ENCODE measurements at places on chromosomes 1 and 21.

GRCh38 chr21:43325968-43326715 is 100.8 kb downstream of the SIK1 start:
- DNase-seq = no peak

GRCh38 chr21:19608101-19608621 is 1204.6 kb upstream of the TMPRSS15 start:
- DNase-seq = no peak

GRCh38 chr1:180168786-180169639 is 14.3 kb downstream of the QSOX1 start:
- no peak for DNase-seq

DNA sequence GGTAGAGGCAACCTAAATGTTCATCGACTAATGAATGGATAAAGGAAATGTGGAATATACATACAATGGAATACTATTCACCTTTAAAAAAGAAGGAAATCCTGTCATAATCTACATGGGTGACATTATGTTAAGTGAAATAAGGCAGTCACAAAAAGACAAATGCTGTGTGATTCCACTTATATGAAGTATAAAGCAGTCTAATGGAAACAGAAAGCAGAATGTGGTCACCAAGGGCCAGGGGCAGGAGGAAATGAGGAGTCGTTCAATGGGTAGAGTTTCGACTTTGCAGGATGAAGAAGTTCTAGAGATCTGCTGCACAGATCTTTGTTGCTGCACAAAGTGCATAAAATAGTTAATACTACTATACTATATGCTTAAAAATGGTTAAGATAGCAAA is 7.8 kb downstream of the DIPK1A start:
- no peak for DNase-seq

- no peak for DNase-seq
These were observed 311.7 kb upstream of the LRRC7 start for GRCh38 chr1:69256036-69256435.

DNA sequence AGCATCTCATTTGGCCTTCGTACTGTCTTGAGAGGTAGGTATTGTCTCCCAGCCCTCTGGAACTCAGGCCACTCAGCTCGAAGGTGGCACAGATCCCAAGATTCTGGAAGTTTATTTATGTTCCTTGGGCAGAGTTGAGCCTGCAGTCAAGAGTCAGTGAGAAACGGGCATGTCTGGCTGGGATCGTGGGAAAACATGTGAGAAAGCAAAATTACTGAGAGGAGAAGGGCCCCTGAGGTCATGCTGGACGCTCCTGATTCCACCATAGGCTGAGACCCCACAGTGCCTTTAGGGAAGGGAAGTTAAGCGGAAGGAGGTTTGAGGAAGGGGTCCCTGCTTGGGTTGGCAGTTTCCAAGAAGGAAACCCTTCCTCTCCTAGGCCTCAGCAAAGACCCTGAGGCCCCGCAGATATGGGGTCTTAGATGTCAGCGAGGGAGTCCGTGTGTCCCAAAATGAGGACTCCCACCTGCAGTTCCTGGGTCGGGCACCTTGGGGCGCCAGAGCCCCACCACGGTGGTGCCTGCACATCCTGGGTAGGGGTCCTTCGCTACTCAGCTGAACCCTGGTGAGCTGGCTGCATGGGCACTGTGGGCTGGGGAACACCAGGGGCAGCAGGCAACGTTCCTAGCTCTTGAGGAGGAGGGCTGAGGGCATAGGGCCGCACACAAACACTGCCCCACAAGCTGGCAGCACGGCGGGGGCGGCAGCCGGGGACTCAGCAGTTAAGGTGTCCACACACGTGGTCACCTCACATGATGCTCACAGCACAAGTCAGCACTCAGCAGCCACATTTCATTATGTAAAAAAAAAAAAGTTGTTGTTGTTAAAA is 12.3 kb upstream of the SEMA4A start:
- no peak for DNase-seq

GRCh38 chr1:206960676-206961386 is 9.4 kb downstream of the FCAMR start:
- no peak for DNase-seq

DNA sequence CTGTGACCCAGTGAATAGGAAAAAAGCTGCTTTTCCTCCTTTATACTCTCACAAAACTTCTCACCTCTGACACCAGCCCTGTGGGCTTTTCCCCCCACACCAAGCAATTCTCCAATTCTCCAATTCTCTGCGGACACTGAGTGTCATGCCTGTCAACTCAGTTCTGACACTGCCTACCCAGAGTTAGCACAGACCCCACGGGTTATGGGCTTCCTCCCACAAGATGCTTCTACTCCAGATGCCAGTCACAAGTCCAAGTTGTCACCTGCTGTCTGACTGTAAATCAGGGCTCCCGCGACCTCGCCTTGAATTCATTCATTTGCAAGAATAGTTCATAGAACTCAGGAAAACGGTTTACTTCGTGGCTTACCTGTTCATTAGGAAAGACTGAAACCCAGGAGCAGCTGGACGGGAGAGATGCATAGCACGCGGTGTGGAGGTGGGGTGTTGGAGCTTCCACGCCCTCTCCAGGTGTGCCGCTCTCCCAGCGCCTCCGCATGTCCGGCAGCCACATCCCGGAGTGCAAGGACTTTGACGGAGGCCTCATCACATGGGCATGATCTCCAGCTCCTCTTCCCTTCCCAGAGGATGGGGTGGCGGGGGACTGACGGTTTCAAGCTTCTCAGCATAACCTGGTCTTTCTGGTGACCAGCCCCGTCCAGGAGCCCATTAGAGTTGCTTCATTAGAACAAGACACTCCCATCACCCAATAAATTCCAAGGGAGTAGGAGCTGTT is 154.7 kb downstream of the PGBD5 start:
- DNase-seq = no peak
